Dermis microvascular lymphatic vessel endothelial cell (primary cell): ENCODE measurements at places on chromosomes 5 and 9. TPM values are rescaled to one million over a fixed set of nuclear protein-coding genes. Genes with fewer than 3 reads are reported as not detected.

DNA sequence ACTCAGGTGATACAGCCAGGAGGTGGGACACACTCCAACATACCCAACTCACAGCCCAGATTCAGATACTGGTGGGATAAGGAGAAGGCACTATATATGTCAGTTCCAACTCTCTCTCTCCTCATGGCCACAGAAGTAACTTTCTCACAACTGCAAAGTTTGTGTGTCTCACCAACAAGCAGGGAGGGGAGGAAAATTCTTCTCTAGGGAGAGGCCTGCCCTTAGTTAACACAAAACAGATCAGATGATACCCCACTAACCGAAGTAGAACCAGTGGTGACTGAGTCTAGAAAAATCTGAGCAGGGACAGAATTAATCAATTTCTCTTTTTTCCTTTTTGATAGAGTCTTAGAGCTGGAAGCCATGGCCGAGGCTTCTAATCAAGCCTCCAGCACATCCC is 133.1 kb downstream of the ADAMTS12 start:
- no peak for DNase-seq

GRCh38 chr9:92147030-92147851 is 32.0 kb upstream of the SPTLC1 start:
- DNase-seq: peak; percentile 84

DNA sequence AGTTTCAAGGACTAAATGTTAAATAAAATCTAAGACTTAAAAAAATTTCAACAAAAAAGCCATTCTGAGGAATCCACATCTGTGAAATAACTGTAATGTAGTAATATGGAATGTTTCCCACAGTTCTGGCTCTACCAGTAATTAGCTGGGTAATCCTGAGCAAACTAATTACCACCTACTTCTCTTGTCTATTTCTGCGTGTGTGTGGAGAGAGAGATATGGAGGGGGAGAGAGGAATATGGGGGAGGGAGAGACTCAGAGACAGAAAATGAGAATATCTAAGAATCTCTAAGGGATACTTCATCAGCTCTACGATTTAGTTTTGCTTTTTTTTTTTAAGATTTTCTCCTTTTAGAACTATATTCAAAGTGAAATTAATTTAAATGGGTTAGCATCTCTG is 28.0 kb downstream of the TBCA start:
- DNase-seq: no peak

- no peak for DNase-seq
These were observed 114.3 kb downstream of the DEPDC1B start for GRCh38 chr5:60585618-60586017.

GRCh38 chr5:81854915-81855314 is 104.0 kb upstream of the SSBP2 start:
- DNase-seq: peak; percentile 32

DNA sequence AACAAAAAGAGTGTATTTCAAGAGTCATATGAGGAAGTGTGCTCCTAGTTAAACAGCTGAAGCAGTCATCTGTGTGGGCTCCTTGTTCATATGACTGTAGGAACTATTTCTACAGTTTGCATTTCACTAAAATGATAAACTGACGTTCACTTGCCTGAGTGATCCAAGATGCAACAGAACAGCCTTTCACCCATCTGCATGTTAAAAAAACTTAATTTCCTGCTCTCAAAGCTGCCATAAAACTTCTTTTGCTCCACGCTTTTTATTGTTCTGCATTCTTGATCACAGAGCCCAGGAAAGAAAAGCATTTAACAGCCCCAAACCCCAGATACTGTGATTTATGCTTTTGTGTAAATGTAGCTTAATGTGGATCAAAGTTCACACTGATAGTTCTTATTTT is 43.9 kb downstream of the ZNF608 start:
- DNase-seq: no peak

DNA sequence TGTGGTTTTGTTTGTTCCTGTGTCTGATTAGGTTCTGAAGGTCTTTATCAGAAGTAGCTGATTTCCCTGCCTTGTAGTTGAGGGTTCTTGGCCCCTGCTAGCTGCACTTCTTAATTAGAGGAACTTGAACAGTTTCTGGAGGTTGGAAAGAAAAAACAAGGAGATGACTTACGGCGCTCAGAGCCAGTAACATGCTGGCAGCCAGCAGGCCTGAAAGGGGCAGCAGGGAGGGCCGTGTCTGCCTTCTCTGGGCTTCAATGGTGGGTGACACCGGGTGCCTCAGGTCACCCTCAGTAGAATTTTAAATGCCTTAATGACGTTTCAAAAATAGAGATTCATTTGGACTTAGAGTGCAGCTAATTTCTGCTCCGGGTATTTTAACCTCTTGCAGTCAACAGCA is 15.8 kb downstream of the UBE2QL1 start:
- DNase-seq: no peak

- DNase-seq: no peak
These were observed 800.5 kb downstream of the BRINP1 start for GRCh38 chr9:118568704-118569103.

DNA sequence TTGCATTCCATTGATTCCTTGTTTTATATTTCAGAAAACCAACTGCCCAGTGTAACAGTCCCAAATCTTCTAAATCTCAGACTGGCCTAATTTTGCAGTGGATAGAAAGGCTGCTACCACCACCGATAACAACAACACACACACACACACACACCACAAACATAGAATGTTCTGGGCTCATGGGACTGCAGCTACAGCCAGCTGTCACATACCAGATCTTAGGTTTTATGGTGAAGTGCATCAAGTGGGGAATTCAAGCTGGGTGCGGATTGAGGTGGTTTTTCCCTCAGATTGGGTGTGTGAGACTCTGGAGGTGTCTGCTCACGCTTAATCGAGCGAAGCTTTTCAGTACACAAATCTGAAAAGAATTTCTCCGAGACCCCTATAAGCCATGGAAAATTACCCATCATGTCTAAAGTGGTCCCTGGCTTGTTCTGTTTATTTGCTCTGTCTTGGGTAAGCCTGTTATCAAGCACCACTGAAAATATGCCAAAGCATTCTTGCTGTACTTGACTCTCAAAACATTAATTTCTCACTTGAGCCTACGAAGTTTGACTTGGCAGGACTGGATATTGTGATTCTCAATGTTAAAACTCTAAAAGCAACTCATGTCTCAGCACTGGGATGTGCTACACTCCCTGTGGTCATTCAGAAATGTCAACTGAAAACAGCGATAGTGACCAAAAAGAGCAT is 71.1 kb downstream of the ALDH7A1 start:
- no peak for DNase-seq

GRCh38 chr5:11396917-11397316 is 507.3 kb downstream of the CTNND2 start:
- DNase-seq: no peak

- DNase-seq: peak; percentile 43
These were observed 8.2 kb upstream of the TYRP1 start for GRCh38 chr9:12684974-12685373.

DNA sequence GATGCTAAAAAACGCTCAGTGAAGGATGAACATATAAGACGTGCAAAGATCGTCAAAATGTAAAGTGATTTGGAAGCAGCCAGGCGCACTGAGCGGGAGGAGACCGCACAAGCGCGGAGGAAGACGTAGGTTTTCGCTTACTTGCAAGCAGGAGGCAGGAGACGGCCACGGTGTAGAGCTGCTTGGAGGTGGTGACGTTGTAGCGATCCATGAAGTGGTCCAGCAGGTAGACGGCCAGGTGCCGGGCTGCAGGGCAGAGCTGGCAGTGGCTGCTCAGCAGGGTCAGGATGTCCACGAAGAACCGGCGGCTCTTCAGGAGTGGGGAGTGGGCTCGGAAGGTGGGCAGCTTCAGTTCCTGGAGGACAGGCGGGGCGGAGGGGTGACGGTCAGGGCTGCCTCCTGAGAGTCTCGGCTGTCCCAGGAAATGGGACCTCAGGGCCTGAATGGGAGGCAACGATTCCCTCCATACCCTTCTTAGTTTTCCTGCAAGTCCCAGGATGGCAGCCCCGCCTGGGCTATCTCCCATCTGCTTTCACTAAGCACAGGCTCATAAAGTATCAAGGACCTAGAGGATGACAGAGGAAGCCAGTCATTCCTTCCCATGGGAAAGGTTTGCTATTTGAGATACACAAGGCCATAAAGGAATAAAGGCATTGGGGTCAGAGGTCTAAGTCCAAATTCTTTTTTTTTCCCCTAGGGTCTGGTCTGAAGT is 31.8 kb downstream of the CCNJL start:
- DNase-seq: no peak

- DNase-seq: peak; percentile 76
These were observed at the start of gene PNPLA7 for GRCh38 chr9:137550231-137550621. Gene PNPLA7 (minus strand): TSS chr9:137550402. CDS start chr9:137550197, 205 bp downstream.

- DNase-seq: no peak
These were observed 129.9 kb upstream of the RPS23 start for GRCh38 chr5:82408033-82408432.

GRCh38 chr9:90813523-90813922 is 11.9 kb downstream of the SYK start:
- no peak for DNase-seq

GRCh38 chr5:937151-937924 is 44.7 kb downstream of the TRIP13 start:
- DNase-seq: no peak

PLPPR1 gene
- not detected in 2 replicates for total RNA-seq

PRR16 gene
- total RNA-seq: not detected in 2 replicates

ERBIN gene
- total RNA-seq: 46.7 and 53.1 TPM in 2 replicates

SPAG8 gene
- total RNA-seq: not detected in 2 replicates

LCN12 gene
- total RNA-seq: not detected in 2 replicates
